Activated CD8-positive, alpha-beta T cell treated with anti-CD3 and anti-CD28 coated beads for 36 hours (primary cell): ENCODE measurements at places on chromosomes 6 and 20.

DNA sequence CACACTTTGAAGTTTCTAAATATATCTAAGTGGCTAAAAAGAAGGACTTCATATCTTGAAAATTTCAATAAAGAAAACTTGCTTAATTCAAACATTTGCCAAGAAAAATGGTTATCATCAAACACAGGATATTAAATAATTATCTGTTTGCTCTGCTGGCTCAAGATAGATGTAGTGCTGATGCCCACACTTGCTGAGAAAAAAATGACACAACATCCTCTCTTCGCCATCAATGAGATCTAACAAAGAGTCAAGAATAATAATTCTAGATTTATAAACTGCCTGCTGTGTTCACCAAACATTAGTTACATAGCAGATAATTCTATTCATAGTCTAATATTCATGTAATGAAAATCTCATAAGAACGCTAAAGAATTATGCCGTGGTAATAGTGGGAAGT lies 93.6 kb downstream of the EPHA7 start:
- H3K27ac ChIP-seq: no peak overlapping the region
- H3K4me1 ChIP-seq: no peaks in the 10 kb centered on the region
- H3K4me3 ChIP-seq: no peak overlapping the region
- no peaks in the 10 kb centered on the region for H3K27me3 ChIP-seq
- no peak for DNase-seq
- H3K36me3 ChIP-seq: no peaks in the 10 kb centered on the region

GRCh38 chr20:33069673-33070072 lies 9.8 kb upstream of the BPIFB4 start:
- H3K4me1 ChIP-seq: peaks cover 4% of the 10 kb centered on the region
- H3K36me3 ChIP-seq: no peaks in the 10 kb centered on the region
- no peaks in the 10 kb centered on the region for H3K27me3 ChIP-seq
- no peak overlapping the region for H3K27ac ChIP-seq

GRCh38 chr6:87700397-87701343 lies 1.4 kb downstream of the AKIRIN2 start:
- peak overlapping the region; percentile 90 for H3K27ac ChIP-seq
- H3K27me3 ChIP-seq: no peaks in the 10 kb centered on the region
- H3K4me1 ChIP-seq: peaks cover 42% of the 10 kb centered on the region
- peaks cover 25% of the 10 kb centered on the region for H3K36me3 ChIP-seq

- no peak for DNase-seq
- H3K36me3 ChIP-seq: no peaks in the 10 kb centered on the region
- H3K27me3 ChIP-seq: peaks cover 15% of the 10 kb centered on the region
- H3K27ac ChIP-seq: no peak overlapping the region
- H3K4me3 ChIP-seq: no peak overlapping the region
These were observed 89.8 kb upstream of the ATXN1 start for GRCh38 chr6:16851044-16851540.

DNA sequence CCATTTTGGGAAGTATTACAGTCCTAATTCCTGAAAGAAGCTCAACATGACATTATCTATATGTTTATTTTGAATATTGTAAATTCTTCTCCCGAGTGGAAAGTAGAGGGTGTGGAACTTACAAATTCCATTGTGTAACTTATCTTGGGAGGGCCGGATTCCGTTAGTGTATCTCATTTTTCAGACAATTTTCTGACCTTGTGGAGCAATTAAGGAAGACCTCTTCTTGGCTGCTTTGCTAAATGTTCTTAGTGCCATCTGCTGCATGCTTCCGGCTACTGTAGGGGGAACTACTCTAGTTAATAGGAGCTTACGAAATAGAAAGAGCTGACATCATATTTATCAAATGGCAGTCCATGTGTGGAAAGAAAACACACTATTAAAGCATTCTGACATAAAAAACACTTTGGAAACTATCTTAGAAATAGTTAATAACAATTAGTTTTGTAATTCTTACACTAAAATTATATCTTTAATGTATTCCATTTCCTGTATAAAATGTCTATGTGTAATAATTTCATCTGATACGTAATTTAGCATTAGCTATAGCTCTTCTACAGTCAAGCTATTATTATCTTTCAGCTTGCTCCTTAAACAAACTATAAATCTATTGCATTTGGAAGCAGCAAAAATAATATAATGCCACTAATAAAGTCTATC lies 41.5 kb upstream of the KCNQ5 start:
- H3K4me3 ChIP-seq: no peak overlapping the region
- no peaks in the 10 kb centered on the region for H3K36me3 ChIP-seq
- peaks cover 5% of the 10 kb centered on the region for H3K27me3 ChIP-seq
- peaks cover 2% of the 10 kb centered on the region for H3K4me1 ChIP-seq
- no peak overlapping the region for H3K27ac ChIP-seq

DNA sequence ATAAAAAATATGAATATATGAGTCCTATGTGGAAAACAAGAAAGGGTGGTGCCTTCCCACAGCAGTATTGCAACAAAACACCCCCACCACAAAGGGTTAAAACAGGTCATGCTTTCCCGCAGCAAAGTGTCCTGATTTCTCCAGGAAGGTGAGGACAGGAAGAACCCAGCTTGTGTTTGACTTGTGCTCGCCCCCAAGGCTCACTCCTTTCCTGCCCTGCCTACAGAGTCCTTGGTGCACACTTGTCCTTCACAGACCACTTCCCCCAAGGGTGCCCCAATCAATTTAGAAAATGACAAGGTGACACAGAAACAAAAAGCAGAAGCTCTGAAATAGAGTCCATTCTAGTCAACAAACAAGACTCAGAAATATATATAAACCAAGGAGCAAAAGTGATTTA lies 237.4 kb downstream of the PTPRK start:
- H3K4me3 ChIP-seq: no peak overlapping the region
- no peaks in the 10 kb centered on the region for H3K36me3 ChIP-seq
- H3K27ac ChIP-seq: no peak overlapping the region

DNA sequence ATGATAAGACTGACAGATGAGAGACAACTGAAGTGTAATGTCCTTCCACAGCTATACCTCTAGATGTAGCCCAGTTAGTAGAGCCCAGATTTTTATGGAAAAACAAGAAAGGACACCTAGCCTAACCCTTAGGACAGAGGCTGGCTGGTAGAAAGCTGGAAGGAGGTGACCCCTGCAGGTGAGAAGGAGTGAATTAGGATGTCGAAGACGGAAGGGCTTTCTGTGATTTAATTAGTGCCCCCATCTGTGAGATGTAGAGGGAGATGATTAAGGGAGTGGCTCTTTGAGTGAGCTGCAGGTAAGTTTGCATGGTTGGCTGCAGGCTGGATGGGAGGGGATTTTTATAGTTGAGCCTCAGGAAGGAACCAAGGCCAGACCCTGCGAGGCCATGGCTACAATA lies 82.8 kb downstream of the GFRA4 start:
- no peak for DNase-seq
- no peaks in the 10 kb centered on the region for H3K4me1 ChIP-seq
- H3K4me3 ChIP-seq: no peak overlapping the region
- no peaks in the 10 kb centered on the region for H3K27me3 ChIP-seq

DNA sequence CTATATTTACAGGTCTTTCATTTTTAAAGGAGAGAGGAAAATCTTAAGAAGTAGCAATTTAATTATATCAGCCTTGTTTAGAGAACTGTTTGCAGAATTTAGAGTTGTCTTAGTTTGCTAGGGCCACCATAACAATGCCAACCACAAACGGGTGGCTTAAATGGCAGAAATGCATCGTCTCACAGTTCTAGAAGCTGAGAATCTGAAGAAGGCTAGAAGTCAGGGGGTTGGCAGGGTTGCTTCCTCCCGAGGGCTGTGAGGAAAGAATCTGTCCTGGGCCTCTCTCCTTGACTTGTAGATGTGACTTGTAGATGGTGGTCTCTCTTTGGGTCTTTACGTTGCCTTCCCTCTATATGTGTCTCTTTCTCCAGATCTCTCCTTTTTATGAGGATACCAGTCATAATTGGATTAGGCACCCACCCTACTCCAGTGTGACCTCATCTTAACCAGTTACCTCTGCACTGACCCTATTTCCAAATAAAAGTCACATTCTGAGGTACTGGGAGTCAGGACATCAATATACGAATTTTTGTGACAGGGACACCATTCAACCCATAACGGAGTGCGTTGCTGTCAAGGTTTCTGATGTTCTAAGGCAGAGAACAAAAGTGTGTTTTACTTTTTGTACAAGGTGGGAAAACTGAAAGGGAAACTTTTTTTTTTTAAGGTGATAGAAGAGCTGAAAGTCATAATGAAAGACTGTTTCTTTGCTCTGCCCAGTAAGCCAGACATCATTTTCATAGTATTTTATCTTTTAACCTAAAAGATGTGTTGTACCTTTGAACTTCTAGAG lies 84.4 kb downstream of the SAMD3 start:
- no peak for DNase-seq
- H3K27ac ChIP-seq: peak overlapping the region; percentile 84
- H3K27me3 ChIP-seq: no peaks in the 10 kb centered on the region
- peak overlapping the region; percentile 66 for H3K4me3 ChIP-seq
- peaks cover 56% of the 10 kb centered on the region for H3K36me3 ChIP-seq
